ENCODE measurements at places on chromosomes 6 and 20.

GRCh38 chr6:50116390-50116789 is 66.7 kb upstream of the DEFB112 start:
- DNase-seq, result no peak

DNA sequence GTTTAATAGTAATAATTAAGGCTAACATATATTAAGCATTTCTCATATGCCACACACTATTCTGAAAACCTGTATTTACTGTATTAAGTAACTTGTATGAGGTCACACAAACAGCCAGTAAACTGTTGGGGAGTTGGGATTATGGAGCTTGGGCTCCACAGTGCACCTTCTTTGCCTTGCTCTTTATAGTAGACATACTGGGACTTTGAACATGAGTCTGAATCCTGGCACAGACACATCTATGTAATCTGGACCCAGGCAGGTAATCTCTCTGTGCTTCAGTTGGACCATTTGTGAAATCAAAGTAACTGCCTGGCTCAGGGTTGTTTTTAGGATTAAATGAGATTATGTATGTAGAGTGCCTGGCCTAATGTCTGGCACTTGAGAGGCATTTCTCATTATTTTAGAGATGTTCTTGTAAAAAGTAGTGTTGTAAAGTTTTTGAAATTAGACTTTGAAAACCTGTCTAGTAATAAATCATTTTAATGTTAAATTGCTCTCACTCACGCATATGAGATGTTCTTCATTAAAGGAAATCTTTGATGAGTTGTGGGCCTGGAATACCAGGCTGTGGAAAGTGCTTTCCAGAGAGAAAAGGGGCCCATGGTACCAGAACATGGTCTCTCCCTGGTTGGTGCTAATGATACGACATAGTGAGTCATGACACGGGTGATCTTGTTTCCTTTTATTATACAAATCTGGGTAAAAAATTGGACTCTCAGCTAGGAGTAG is 34.3 kb downstream of the LRRC1 start:
- DNase-seq, result no peak

- DNase-seq, result no peak
These were observed 114.6 kb downstream of the VEGFA start for GRCh38 chr6:43884652-43885022.

GRCh38 chr6:45170309-45170708 is 157.8 kb upstream of the RUNX2 start:
- DNase-seq, result no peak

DNA sequence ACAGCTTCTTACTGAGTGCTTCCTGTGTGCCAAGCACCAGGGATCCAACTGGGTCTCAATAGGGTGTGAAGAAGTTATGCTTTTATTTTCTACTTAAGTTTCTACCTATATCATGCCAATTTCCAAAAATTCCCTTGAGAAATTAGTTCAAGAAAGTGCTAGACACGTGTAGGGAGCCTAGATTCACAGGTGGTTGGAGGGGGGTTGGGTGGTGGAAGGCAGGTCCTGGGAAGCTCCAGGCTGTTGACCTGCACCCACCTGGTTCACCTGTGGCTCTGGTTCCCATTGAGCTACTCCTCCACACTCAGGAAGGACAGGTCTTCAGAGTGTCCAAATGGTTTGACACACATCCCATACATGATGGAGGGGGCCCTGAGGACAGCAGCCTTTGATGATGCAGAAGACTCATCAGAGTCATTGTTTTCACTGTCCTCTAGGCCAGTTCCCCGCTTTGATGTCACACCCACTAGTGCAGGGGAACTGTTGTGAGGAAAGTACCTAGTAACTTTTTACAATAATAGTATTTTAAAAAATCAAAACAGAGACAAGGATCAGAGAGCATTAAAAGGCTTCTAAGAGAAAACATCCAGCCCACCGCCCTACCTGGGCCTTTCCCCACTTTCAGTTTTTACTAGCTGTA is 39.8 kb upstream of the MYL9 start:
- DNase-seq, result no peak

DNA sequence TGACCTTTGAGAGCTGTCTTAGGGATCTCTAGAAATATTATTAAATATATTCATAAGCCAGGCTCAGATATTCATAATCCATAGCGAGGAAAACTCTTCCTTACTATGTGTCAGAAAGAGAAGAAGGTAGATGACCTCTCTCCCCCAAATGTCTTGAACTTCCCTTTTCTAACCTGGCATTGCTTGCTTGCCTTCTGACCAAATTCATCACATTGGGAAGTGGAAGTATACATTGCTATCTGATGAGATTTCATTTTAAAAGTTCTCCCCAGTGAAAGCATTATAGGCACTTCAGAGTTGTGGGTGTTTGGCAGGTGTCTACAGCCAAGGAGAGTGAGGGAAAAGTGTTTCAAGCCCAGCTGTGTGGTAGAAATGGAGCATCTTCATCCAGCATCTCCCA is 197.3 kb downstream of the ZFAND3 start:
- no peak for DNase-seq

GRCh38 chr6:75481936-75482593 is 11.5 kb downstream of the FILIP1 start:
- DNase-seq, result no peak

- DNase-seq, result no peak
These were observed 72.1 kb upstream of the PMEPA1 start for GRCh38 chr20:57781901-57782300.

GRCh38 chr6:85363870-85364269 is 86.0 kb upstream of the NT5E start:
- DNase-seq, result no peak

DNA sequence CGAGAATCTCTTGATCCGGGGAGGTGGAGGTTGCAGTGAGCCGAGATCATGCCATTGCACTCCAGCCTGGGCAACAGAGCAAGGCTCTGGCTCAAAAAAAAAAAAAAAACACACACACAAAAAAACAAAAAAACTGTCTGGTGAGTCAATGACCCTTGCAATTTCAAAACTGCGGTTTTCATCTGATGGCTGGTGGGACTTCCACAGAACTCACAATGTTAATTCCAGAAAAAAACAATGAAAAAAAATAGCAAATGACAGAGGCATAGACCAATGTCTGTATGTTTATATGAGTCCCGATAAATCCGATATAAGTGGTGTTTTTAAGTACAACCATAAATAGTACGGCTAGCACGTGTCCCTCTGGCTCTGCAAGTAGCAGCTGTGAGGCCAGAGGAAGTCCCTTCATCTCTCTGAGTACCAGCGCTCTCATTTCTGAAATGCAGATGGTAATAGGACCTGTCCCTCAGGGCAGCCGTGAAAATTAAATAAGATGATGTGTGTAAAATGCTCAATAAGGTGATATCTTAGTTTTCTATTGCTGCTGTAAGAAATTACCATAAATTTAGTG is 21.9 kb upstream of the PTPN1 start:
- no peak for DNase-seq

DNA sequence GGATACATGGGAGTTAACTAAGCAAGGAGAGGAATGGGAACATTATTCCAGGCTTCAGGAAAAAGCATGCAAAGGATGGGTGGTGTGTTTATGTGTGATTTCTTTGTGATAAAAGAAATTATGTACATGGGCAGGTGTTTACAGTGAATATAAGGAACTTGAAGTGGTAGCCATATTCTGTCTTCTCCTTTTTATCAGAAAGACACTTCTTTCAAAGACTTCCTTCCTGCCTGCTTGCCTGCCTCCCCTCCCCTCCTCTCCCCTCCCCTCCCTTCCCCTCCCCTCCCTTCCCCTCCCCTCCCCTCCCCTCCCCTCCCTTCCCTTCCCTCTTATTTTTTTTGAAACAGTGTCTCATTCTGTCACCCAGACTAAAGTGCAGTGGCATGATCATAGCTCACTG is 14.4 kb downstream of the CYB5R4 start:
- DNase-seq, result no peak

- DNase-seq, result no peak
These were observed 86.9 kb downstream of the RFX6 start for GRCh38 chr6:116963972-116964371.

- DNase-seq, result no peak
These were observed 557.6 kb downstream of the QKI start for GRCh38 chr6:163971841-163972838.

DNA sequence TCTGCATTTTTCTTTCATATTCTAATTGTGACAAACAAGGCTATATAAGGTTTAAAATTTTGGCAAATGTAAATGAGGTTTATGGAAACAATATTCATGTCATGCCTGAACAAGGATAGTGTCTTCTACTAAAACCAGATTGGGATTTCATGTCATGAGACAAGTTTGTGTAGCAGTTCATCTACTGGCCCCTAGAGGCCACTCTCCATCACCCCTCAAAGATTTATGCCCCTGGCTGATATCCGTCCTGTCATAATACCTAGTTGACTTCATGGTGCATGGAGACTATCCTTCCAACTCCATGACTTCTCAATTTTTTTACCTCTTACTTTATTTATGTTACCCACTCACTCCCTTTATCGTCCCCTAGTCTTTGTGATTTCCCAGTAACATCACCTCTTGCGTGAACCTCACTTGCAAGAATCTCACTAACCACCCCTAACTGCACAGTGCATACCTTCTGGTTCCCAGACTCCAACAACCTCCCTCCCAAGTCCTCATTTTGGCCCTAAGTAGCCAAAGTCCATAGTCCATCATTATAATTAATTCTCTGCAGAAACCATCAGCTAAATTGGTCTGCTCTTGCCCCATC is 179.8 kb downstream of the TASP1 start:
- no peak for DNase-seq

DNA sequence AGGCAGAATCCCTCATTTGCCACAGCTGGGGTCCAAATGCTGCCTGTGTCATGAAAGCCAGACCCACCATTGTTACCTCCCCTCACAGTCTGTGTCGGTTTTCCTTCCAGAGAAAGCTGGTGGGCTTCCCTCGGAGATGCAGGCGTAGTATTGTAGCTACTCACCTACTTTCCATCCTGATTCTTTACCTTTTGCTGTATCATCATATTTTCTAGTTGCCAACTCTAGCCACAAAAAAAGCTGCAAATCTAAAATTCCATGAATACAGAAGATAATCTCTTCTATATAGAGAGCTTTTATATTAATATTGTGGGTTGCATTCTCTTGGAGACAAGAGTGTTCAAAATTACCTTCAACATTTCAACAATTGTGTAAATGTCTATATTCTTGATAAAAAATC is 98.0 kb upstream of the LAMP5 start:
- no peak for DNase-seq

DNA sequence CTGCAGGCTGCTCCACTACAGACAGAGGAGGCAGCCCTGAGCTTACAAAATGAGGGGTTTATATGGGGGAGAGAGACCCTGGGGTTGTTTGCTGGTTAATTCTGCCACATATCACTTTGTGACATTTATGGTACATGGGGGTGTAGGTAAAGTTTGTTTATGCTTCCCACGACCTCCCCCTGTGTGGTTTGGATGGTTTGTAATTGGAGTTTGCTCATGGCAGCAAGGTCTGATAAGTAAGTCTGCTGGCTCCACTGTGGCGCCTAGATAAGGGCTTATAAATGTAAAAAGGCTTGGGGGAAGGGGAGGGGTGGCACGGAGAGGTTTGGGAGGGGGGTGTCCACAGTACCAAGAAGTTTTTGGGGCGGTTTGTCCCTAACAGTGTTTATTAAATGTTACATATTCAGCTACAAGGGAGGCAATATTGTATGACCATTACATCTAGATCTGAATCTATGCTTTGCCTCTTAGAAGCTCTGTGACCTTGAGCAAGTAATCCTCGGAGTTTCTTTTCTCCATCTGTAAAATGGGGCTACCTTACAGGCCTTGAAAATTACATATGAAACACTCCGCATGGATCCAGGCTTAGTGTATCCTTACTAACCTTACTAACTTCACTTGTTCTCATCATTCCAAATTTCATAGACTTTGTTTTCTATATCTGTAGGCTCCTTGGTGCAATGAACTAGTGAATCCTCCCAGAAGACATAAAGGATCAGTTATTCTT is 204.8 kb upstream of the NOX3 start:
- no peak for DNase-seq

DNA sequence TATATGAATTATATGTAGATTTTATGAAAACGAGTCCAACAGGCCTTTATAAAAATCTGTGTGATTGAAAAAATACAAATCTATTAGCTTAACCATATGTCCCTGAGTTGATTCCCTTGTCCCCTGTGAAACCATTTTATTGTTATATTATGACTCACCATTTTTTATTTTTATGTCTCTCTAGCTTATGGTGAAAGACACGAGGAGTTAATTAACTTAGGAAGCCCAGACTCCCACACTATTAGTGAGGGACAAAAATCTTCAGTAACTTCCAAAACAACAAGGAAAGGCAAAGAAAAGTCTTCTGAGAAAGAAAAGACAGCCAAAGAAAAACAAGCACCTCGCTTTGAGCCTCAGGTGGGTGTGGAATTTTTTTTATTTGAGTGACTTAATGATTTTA is 183.1 kb downstream of the ADGB start:
- DNase-seq, result no peak

- DNase-seq, result no peak
These were observed 28.7 kb downstream of the PTPRK start for GRCh38 chr6:128491610-128492206.

DNA sequence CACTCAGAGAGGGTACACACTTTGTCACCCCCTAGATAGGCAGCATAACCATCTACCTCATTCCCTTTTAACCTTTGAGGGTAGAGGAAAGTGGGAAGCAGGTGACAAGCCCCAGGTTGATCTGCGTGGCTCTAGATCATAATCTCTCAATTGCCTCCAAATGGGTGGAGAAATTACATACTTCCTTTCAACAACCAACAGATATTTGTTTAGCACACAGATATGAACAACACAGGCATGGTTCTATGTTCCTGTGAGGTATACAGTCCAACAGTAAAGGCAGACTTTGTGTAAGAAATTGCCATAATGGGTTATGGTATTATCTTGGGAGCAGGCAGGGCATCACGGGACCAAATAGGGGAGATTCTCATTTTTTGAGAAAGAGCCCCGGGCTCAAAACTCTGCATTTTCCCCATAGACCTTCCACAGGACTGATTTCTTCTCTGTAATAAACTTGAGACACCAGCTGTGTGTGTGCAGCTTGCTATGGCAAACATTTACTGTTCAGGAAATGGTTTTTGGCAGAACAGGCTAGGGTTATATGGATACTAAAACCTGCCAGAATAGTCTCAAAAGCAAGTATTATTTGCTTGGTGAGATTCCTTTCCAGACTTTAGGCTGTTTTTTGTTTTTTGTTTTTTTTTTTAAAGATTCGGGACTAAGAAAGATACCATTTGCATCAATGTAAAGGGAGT is 126.2 kb downstream of the CD164 start:
- DNase-seq, result no peak

DNA sequence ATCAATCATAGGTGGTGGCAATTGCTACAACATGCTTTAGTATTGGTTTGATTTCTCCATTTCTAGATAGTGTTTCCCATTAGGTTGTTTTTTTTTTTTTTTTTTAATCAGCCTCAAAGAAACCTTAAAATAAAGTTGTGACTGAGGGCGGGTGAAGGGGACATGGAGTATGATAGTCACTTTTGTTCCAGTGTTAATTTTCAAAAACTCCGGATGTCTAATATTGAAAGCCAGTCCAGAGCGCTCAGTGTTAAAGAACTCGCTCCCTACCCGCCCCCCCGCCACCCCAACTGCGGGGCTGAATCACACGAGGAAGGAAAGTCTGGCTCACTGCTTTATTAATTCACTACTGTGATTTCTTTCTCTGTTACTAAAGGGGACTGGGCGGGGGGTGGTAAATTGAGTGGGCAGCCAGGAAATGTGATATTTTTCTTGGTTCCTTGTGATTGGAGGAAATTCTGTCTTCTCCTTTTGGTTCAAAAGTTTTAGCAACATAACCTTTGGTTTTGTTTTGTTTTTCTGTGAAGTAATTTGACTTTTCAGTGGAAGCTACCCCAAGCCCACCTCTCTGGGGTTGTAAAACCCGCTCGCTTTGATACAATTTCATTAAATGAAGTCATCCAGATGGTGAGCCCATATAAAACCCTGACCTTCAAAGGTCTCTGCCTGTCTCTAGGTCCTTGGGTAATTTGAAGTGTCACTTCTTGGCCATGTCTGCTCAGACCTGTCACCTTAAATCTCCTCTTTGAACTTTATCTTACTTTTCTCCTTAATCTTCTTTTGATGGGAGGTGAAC is 38.0 kb downstream of the TNFAIP3 start:
- DNase-seq, result no peak
